ENCODE measurements at places on chromosomes 7 and 10. TPM values are rescaled to one million over a fixed set of nuclear protein-coding genes. Genes with fewer than 3 reads are reported as not detected.

GRCh38 chr7:143395187-143396149 lies 13.2 kb downstream of the EPHA1 start:
- peak; percentile 63 for DNase-seq

- DNase-seq = no peak
These were observed 12.3 kb upstream of the ZNRF2 start for GRCh38 chr7:30272126-30272525.

GRCh38 chr7:25722856-25723255 lies 429.1 kb upstream of the NFE2L3 start:
- DNase-seq = no peak

DNA sequence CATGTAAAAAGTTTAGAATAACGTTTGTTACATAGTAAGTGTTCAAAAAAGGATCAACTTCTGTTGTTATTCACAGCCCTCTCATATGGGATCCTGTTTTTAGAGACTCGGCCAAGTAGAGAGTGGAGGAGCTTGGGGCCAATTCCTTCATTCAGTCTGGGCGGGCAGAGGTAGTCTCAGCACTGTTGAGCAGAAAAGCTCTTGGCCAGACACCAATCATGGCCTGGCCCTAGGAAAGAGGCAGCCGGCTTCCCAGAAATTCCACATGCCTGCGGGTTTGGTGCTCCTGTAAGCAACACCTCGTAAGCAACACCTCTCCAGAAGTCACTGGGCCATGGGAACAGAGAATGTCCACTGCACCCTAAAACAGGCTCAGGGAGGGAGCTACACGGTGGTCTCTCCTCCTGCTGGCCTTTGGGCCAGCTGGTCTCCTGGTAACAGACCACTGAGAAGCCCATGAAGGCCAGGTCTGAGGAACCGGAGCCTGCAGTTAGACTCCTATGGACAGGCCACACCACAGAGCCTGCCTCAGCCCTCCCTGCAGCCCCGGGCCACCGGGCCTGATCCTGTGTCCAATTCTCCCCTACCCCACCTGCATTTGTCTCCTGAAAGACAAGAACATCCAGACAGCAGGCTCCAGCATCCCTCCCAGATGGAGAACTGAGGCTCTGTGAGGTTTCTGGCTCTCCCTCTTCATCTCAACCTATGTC lies 149.1 kb downstream of the GRID1 start:
- DNase-seq = no peak

GRCh38 chr10:60986791-60987190 lies 42.8 kb upstream of the RHOBTB1 start:
- DNase-seq = peak; percentile 9

- no peak for DNase-seq
These were observed 2.6 kb upstream of the PRF1 start for GRCh38 chr10:70605161-70605560.

DNA sequence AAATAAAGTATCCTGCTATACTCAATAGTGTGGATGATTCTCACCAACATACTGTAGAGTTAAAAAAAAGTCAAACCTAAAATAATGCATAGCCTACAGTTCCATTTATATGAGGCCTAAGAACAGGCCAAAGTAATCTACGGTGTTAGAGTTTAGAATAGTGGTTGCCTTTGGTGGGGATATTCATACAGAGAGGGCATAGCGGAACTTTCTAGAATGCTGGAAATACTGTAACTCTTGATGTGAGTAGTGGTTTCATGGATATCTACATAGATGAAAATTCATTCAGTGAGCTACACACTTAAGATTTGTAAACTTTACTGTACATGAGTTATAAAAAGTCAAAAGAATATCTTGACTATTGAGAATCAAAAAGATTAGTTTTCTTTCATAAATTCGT lies 349.9 kb upstream of the NFE2L3 start:
- DNase-seq = no peak

GRCh38 chr7:114181280-114181679 lies 233.3 kb upstream of the FOXP2 start:
- DNase-seq = peak; percentile 6

- DNase-seq = no peak
These were observed 462.7 kb downstream of the TCERG1L start for GRCh38 chr10:130848855-130849254.

The OPN4 gene
- total RNA-seq = not detected

The UTF1 gene
- 12.2 TPM for total RNA-seq

The DDX21 gene
- 209 TPM for total RNA-seq

GRCh38 chr10:30489346-30489745 lies 55.4 kb downstream of the MAP3K8 start:
- DNase-seq = no peak

GRCh38 chr10:121539786-121540185 lies 58.5 kb downstream of the FGFR2 start:
- DNase-seq = no peak

DNA sequence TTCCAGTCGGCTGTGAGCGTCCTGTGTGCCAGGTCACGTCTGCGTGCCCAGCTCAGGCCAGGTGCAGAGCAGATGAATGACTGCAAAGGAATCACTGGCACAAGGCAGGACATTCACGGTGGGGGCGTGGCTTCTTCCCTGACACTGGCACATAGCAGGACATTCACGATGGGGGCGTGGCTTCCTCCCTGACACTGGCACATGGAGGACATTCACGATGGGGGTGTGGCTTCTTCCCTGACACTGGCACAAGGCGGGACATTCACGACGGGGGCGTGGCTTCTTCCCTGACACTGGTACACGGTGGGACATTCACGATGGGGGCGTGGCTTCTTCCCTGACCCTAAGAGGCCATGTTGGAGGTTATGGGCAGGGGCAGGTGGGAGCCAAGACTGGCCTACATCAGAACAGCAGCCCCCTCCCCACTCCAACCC lies 64.3 kb downstream of the MYL10 start:
- peak; percentile 97 for DNase-seq

DNA sequence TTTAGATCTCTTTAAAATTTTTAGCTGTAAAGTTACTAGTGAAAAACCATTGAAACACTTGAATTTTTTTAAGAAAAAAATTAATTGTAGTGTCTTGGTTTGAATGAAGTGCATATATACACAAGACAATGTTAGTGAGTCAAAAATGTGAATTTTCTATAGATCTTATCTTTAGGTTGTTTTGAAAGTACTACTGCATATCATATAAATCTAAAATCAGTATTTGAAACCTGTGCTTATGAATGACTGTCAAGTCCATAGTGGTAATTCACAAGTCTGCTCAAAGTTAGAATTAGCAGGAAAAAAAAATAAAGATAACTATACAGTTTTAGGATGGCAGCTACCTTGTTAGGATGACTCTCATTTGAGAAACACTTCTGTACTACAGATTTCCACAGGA lies 25.0 kb downstream of the TES start:
- DNase-seq = no peak

DNA sequence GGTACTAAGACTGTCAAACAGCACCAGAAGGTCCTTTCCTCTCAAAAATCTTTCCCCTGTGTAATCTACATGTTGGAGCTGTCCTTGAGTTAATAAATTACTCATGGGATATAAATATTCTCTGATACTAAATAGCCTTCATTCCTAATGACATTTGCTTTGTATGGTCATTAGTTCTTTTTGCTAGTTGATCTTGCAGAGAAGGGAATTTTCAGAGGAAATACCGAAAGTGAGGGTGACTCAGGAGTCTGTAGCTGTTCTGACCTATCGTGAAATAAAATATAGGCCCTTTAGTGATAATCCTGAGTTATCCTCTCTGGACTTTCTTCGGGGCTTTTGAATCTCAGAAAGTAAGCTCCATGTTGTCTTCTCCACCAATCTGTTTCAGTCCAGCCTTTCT lies 19.4 kb upstream of the CLDN12 start:
- DNase-seq = no peak

DNA sequence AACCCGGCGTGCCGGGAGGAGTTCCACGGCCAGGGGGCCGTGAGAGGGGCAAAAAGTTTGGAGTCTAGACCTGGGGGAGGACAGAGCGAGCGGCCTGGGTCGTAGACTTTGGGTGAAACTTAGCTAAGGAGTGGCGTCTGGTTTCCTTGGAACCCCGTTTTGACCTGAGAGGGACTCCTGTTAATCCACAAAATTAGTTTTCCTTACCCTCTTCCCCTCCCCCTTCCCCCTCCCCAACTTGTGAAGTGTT lies 574 bp downstream of the MARCHF5 start:
- DNase-seq = no peak

GRCh38 chr10:3469639-3470020 lies 297.0 kb upstream of the PITRM1 start:
- no peak for DNase-seq

DNA sequence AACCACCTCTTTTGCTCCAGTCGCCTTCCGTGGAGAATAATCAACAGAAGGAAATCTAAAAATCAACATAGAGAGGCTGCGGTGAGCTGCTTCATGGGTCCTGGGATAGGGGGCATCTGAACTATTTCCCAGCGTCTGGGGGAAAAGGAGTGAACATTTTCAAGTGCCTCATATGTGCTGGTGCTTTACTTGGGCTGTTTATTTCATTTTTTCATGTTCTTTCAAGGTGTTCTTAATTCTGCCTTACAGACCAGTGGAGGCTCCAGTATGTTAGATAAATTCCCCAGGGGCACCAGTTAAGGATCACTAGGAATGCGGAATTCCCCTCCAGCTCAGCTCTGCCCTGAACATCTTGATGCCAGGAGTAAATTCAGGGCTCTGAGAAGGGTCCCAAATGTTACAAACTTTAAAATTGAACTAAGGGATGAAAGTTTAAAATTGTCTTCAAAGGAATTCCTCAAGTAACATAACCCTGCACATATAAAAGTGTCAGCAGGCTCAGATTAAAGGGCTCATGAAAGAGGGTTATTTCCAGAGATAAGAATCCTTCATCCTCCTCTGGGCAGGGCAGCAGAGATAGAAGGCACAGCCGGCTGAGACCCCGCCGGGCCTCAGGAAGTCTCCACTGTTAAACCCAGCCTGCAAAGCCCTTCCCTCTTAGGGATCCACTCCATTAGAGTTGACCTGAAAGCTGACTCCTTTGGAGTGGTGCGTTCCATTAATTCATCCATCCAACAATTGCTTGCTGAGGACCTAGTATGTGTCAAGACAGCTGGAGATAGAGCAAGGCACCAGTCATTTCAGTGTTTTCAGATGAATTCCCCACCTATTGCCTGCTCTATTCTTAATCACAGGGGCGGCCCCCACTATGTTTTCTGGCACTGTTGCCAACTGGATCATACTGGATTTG lies 345.8 kb downstream of the KCNMA1 start:
- no peak for DNase-seq

DNA sequence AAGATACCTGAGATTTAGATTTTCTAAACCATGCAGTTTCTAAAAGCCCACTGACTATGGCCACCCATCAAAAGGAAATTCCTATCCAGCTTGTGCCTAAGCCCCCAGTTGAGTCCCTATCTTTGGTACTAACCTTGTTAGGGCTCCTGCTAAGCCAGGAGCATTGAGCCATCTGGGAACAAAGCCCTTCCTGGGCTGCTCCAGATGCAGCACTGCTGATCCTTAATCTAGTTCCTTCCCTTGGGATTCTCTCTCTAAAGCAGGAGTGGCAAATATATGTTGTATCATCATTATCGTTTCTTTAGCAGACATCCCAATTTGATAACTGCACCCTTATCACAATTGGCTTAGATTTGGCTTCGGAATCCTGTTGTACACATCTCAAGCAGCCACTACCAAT lies 24.7 kb upstream of the PDLIM1 start:
- no peak for DNase-seq

The HABP2 gene
- total RNA-seq = not detected

DNA sequence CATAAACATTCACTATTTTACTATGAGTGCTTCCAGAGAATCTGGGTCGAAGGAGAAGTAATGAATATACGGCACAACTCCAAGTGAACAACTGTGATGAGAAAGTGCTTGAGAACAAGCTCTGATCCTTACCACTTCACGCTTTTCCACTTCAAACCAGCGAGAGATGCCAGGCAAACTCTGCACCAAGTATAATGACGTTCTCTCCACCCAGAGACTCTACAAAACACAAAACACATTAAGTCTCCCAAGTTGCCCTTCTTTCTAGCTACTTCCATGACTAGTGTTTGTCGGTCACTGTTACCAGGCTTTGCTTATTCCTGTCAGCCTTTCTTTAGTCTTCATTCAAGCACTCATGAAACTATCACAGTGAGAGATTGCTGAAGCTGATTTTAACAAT lies 193.1 kb upstream of the IMMP2L start:
- no peak for DNase-seq

DNA sequence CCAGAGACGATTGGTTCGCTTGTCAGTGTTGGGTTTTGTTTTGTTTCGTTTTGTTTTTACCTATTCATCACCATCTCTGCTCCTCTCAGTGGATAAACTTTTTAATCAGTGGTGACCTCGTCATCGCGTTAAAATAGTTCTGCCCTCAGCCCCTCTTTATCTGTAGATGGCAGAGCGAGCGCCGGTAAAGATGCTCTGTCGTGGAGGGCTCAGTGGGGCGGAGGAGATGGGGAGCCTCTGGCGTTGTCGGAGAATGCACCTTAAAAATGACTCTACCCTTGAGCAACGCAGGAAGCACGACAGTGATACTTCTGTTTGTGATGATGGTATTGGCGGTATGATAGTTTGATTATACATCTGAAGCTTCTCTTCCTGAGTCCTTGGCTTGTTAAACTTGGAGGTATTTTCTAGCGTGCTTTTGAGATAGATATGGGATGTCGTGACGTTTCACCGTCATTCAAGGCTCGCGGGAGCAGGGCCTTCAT lies 554 bp downstream of the CSGALNACT2 start:
- DNase-seq = peak; percentile 50

The CPA5 gene
- total RNA-seq = not detected

The METTL27 gene
- 5.9 TPM for total RNA-seq

The MSMB gene
- not detected for total RNA-seq

DNA sequence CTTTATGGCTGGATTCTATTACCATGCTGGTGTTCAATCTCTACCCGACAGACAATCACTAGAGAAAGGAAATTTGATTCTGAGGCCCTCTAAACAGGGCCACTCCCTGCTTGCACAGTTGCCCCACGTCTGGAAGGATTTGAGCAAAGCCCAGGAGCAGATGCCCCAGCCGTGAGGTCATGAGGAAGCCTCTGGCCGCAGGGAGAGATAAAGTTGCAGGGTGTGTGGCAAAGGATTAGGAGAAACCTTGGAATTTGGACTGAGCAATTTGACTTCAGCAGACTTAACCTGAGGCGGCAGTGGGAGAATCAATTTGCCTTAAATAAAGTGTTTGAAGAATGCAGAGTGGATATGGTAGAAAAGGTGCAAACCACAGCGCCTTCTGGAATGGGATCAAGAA lies 40.2 kb upstream of the KLF6 start:
- no peak for DNase-seq

The MTURN gene
- 8.7 TPM for total RNA-seq

GRCh38 chr10:105592468-105592867 lies 951.4 kb downstream of the SORCS3 start:
- no peak for DNase-seq

- DNase-seq = no peak
These were observed 60.2 kb downstream of the CALML3 start for GRCh38 chr10:5584895-5585516.

The LRRTM3 gene
- total RNA-seq = 0.21 TPM

The SLC26A3 gene
- total RNA-seq = not detected

GRCh38 chr7:379456-380138 lies 89.6 kb downstream of the FOXL3 start:
- DNase-seq = peak; percentile 66

The FRMPD2 gene
- total RNA-seq = not detected

The FAM25C gene
- not detected for total RNA-seq

- DNase-seq = no peak
These were observed 60.6 kb downstream of the CDHR3 start for GRCh38 chr7:106023369-106024322.
